ENCODE measurements at places on chromosomes 13 and 19.

- no peak for DNase-seq
These were observed 5.0 kb downstream of the PLIN5 start for GRCh38 chr19:4529924-4530522.

GRCh38 chr13:59997976-59998375 lies 165.8 kb downstream of the DIAPH3 start:
- DNase-seq, result no peak

GRCh38 chr13:110407531-110407930 lies 100.4 kb downstream of the COL4A2 start:
- DNase-seq, result no peak

GRCh38 chr19:38043649-38044144 lies 136.7 kb downstream of the SIPA1L3 start:
- no peak for DNase-seq

DNA sequence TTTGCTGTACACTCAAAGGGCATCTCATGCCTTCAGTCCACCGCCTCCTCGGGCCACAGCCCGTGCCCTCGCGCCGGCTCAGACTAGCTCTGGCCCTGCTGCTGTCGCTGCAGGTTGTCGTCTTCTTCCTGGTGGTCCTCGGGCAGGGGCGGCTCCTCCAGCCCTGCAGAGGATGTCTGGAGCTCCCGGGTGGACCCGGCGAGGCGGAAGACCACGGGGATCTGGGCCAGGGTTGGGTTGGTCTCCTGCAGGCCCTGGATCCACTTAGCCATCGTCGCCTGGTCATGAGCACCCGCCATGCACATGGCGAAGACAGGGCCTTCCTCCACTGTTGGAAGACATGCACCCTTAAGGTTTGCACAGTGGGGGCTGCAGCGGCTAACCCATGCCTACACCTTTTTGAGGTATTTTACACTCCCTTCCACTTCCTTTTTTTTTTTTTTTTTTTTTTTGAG lies 489 bp upstream of the ZNF653 start:
- DNase-seq, result no peak

GRCh38 chr19:54670576-54671357 lies 8.0 kb downstream of the LILRB4 start:
- DNase-seq, result no peak

- no peak for DNase-seq
These were observed 248.0 kb upstream of the MAB21L1 start for GRCh38 chr13:35724446-35724845.

DNA sequence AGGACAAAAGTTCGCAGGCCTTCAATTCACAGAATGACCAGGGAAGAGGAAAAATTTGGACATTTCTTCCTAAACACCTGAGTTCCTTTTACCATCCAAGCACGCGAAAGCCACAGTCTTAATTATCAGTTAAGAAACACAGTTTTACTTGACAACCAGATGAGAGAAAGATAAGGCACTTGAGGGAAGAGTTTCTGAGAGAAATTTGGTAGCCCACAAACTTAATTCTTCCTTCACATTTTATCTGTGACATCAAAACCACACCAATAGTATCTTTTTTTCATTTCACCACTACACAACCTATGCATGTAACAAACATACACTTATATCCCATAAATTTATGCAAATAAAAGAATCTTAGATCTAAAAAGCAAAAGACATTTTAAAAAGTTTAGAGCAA lies 326.6 kb downstream of the MZT1 start:
- DNase-seq, result no peak

- DNase-seq, result no peak
These were observed 10.7 kb downstream of the RELB start for GRCh38 chr19:45011959-45012358.

GRCh38 chr19:17248011-17248776 lies 2.5 kb upstream of the NR2F6 start:
- DNase-seq, result no peak

- no peak for DNase-seq
These were observed 1.3 kb upstream of the KLF5 start for GRCh38 chr13:73057284-73058063.

DNA sequence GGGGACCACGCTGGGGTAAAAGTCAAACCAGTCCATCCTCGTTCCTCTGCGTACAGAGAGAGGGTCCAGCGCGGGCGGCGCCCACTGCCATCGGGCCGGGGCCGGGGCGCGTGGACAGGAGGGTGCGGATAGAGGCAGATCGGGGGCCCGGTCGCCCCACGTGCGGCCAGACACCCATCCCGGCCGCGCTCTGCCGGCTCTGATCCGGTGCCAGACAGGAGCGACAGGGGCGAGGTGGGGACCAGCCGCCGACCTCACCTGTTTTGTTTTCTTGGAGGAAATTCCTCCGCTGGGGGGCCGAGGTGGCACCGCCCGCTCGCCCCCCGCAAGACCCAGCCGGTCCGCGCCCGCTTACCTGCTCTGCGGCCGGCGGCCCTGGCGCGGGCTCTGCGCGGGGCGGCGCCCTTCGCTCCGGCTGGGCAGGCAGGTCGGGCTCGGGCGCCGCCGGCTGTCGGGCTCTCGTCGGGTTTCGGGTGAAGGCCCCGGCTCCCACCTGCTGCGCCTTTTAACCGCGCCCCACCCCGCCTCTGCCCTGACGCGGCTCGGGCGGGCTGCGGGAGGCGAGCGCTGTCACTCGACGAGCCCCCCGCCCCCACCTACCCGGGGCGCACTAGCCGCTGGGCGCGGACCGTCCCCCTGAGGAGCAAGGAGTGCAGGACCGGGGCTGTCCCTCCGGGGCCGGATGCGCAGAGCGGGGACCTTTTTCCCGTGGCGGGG lies at the start of gene GJB6:
Gene GJB6, minus strand, starts transcription at position 481 of the 717 bp plus-strand sequence. CDS start 8,839 bp downstream, outside the sequence.
- no peak for DNase-seq

GRCh38 chr19:46328079-46328478 lies 18.8 kb upstream of the PPP5C start:
- no peak for DNase-seq

DNA sequence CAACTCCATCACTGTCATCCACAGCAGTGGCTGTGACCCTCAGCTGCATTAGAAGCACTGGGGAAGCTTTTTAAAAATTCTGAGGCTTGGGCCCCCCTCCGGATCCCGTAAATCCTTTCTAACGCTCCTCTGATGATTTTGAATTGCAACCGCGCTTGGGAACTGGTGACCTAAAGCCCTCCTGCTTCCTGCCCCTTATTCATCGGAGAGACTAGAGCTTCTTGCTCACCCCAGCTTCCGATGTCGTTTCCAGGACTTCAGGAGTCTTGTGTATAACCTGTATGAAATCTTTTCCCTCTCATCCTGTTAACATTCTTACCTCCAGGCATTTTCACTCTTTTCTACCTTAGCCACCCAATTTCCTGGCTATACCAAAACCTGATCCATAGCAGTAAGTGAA lies 14.8 kb downstream of the ZAR1L start:
- DNase-seq, result no peak

DNA sequence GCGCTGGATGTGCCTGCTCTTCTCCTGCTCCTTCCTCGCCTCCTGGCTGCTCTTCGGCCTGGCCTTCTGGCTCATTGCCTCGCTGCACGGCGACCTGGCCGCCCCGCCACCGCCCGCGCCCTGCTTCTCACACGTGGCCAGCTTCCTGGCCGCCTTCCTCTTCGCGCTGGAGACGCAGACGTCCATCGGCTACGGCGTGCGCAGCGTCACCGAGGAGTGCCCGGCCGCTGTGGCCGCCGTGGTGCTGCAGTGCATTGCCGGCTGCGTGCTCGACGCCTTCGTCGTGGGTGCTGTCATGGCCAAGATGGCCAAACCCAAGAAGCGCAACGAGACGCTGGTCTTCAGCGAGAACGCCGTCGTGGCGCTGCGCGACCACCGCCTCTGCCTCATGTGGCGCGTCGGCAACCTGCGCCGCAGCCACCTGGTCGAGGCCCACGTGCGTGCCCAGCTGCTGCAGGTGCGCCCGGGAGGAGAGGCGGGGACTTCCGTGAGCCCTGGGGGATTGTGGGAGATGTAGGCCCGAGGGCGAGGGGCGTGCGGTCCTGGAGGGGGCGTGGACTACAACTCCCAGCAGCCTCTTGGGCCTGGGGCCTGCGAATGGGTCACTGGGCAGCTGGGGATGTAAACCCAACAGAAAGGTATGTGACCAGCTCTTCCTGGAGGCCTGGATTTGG lies 6.7 kb downstream of the KCNJ14 start:
- no peak for DNase-seq
